ENCODE measurements at places on chromosomes 11 and 22. TPM values are rescaled to one million over a fixed set of nuclear protein-coding genes. Genes with fewer than 3 reads are reported as not detected.

GRCh38 chr22:24688256-24688655 lies 85.3 kb downstream of the GGT1 start:
- no peak for DNase-seq

- DNase-seq, result no peak
These were observed 41.1 kb downstream of the AMOTL1 start for GRCh38 chr11:94809251-94809650.

DNA sequence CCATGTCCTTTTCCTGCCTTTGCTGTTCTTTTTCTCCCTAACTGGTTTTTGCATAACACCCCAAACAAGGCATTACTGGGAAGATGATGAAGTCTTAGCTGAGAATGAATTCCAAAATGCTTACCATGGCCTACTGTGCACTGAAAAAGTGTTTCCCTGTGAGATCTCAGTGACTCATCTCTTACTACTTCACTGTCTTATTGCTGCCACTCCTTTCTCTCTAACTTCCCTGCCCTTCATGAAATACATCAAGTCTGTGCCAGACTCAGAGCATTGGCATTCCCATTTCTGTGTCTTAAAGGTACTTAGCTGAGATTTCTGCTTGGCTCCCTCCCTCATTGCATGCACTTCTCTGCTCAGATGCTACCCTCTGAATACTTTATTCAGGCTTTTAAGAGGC lies 49.1 kb upstream of the MUC15 start:
- no peak for DNase-seq

Gene PTPRCAP
- 6.4 TPM for total RNA-seq

Gene PGA5
- not detected for total RNA-seq

GRCh38 chr11:110896358-110896757 lies 184.1 kb upstream of the ARHGAP20 start:
- no peak for DNase-seq

GRCh38 chr11:12581923-12582322 lies 92.3 kb upstream of the TEAD1 start:
- no peak for DNase-seq

- no peak for DNase-seq
These were observed 138.1 kb downstream of the PGR start for GRCh38 chr11:100991541-100991940.

- no peak for DNase-seq
These were observed 18.5 kb upstream of the PHLDA2 start for GRCh38 chr11:2947744-2948143.

- no peak for DNase-seq
These were observed 2.1 kb downstream of the EHD1 start for GRCh38 chr11:64876229-64876750.

Gene SLC37A2
- 46.5 TPM for total RNA-seq

DNA sequence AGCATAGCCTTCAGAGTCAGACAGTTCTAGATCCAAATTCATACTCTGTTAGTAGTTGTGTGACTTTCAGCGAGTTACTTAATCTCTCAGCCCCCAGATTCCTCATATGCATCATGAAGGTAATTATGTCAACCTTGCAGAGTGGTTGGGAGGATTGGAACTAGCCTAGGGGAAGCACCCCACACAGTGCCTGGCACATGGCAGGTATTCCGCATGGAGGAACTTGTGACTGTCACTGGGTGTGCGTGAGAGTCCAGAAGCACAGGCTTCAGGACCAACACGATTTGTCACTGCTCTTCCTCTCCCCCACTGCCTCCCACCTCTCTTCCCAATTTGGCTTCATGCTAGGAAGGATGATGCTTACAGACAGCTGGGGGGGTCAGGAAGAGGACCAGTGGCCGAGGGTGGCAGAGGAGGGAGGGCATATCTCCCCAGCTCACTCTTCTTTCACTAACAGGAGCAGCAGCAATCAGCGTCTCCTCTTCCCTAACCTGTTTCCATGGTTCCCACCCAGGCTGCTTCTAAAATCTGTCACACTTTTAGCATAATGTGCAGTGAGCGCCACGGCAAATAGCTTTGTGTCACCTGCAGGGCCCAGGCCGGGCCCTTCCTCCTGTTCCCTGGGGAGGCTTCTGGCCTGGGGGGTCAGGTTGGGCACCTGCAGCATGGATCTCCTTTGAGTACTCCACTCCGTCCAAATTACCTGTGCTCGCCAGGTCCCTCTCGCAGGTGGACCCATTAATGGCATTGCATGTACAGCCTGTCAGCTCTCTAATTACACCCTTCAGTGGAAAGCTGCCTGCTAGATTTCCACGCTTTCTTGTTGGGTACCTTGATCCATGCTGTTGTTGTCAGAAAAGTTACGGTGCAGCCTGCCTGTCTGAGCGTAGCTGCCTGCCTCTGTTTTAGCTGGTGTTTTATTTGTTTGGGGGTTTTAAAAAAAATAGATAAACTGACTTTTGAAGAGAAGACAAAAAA lies 400.4 kb downstream of the NXPE2 start:
- no peak for DNase-seq

Gene EXPH5
- 19.5 TPM for total RNA-seq

DNA sequence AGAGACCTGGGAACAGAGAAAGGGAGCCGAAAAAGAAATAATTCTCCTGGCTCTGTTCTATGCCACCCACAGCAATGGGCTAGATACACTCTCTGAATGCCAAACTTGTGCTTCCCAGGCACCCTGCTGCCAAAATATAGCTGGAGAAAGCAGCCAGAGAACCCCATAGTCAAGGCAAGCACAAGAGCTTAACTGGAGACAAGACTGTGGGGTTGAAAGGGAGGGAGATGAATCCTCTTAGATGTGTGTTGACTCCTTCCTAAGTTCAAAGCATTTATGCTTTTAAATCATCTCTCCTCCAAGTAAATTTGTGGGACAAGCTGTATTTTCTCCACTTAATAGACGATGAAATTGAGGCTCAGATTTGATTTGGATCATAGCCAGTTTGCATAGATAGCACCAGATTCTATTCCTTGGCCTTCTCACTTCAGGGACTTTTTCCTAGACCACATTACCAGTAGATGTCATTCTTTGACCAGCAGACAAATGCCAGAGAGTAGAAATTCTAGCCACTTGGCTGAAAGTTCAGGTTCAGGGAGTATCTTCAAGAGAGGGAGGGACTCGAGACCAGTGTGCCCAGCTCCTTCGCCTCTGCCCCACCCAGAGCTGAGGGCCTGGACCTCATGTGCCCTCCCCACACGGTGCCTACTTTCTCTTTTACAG lies 16.5 kb upstream of the ETS1 start:
- DNase-seq, result no peak

GRCh38 chr11:97460091-97460490 lies 1070.3 kb downstream of the JRKL start:
- no peak for DNase-seq

- DNase-seq, result peak; percentile 47
These were observed at the start of gene MS4A7 for GRCh38 chr11:60378354-60378753. TSS of gene MS4A7 (plus strand) at chr11:60378532. CDS start at chr11:60383142, 4,610 bp downstream.

- DNase-seq, result no peak
These were observed 90.6 kb upstream of the NTM start for GRCh38 chr11:131279654-131280384.

GRCh38 chr11:120199613-120200012 lies 11.2 kb upstream of the OAF start:
- no peak for DNase-seq

DNA sequence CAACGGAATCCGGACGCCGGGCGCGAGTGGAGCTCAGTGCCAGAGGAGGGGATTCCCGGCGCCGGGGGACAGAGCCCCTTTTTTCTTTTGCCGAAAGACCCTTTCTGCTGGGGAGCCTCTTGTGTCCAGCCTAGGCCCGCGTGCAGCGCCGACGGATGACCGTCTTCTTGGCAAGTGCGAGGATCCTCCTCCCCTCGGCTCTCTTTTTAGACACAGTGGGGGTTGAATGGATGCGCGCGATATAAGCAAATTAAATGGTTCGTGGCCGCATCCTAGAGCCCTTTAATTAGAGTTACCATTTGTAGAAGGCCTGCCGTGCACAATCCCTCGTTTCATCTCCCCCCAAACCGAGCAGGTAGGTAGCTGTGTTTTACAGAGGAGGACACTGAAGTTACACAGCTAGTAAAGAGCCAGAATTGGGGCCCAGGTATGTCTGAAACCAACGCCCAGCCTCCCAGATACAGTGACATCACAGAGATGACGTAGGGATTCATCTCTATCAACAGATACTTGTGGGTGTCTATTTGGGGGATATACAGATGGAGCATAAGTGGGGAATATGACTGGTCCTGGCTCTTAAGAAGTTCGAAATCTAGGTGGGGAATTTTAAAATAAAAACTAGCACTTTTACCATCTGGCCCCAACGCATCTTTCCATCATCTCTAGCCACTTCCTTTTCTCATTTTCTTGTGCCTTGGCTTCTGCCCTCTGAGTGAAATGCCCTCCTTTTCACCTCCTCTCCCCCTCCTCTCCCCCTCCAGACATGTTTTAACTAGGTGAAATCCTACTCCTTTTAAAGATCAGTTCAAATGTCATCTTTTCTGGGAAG lies 875 bp downstream of the TCP11L1 start:
- no peak for DNase-seq

GRCh38 chr11:47125083-47125482 lies 51.6 kb downstream of the ARFGAP2 start:
- no peak for DNase-seq

DNA sequence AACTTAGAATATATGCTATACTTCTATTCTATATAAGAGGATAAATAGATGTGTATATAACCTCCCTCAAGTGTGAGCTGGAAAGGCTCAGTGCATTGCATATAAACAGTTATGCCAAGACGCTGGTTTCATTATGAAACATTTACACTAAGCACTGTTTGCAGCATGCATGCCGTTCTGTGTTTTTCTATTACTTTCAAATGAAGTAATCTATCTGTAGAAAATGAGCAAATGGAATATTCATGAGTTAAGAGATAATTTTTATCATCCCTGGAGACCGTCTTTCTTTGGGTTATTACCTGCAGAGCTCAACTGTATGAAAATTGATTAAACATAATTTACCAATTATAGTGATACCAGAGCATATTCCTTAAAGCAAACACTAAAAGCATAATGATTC lies 925.7 kb upstream of the CCDC90B start:
- DNase-seq, result no peak

Gene AP5B1
- total RNA-seq, result 13.5 TPM

Gene ART1
- total RNA-seq, result not detected

Gene UBQLN3
- 0.70 TPM for total RNA-seq

DNA sequence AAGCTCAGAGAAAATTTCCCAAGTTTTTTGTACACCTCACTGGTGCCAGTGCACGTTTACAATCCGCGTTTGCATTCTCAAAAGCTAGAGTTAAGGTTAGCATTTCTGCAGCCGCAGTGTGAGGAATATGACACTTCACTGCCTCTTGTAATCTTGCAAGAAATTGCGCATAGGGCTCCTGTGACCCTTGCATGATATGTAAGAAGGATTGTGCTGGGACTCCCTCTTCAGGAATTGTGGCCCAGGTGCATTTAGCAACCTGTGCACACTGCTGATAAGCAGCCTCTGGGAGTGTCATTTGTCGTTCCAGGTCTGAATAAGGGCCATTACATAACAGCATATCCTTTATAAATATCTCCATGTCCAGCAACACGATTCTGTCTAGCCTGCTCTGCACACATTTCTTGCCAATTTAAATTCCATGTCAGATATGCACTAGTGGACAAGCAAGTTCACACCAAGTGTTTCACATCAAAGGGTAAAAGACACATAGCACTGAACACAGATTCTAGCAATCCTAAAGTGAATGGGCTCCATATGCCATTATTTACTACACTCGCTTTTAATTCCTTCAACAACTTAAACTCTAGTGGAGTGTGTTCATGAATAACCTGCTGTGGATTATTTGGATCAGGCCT lies 69.2 kb upstream of the INCENP start:
- DNase-seq, result no peak

GRCh38 chr22:37681556-37682049 lies 4.5 kb upstream of the NOL12 start:
- peak; percentile 81 for DNase-seq

- DNase-seq, result peak; percentile 48
These were observed 749 bp downstream of the VWA5A start for GRCh38 chr11:124115782-124116616.

Gene ROBO4
- total RNA-seq, result 16.8 TPM

DNA sequence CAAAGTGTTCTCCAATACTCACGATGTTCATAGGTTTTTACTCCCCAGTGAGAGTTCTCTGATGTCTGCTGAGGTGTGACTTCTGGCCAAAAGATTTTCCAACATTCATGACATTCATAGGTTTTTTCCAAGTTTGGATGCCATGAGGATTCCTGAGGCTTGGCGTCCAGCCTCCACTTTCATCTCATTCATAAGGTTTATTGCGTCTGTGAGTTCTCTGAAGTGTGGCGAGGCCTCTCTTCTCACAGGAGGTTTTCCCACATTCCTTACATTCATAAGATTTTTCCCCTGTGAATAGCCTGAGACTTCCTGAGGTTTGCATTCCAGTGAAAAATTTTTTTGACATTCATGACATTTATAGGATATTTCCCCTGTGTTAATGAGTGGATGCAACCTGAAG lies 1014.1 kb downstream of the LRRC4C start:
- no peak for DNase-seq

GRCh38 chr11:123354371-123354975 lies 75.6 kb upstream of the GRAMD1B start:
- DNase-seq, result no peak

Gene KCNC1
- not detected for total RNA-seq

Gene SUSD2
- total RNA-seq, result 8.3 TPM

Gene ZBTB16
- 166 TPM for total RNA-seq

Gene KRTAP5-9
- 10.3 TPM for total RNA-seq

Gene C11orf16
- not detected for total RNA-seq

GRCh38 chr22:32747588-32747987 lies 53.9 kb upstream of the TIMP3 start:
- no peak for DNase-seq

DNA sequence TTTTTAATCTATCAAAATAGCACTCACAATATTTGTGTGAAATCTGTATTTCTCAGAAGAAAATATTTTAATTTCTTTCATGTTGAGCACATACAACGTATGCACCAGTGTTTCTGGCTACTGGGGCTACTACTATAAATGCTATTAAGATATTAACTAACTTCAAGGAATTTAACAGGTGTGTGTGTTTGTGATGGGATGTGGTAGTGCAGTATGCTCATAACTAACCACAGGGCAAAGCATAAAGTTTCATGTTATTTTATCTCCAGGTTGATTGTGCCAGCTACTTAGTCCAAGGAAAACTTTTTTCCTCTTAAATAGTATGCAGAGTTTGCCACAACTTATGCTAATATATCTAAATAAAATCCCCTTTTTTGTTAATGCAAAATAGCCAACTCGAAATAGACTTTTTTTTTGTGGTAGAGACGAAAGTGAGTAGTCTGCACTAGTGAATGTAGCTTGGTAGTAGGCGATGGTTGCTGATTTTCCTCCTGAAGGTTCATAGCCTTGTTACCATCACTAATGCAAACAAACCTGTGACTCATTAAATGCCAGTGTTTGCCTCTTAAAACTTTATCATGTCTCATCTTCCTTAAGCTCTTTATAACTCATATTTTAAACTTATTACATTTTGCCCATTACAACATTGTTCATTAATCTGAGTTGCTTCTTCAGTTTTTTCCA lies 565.5 kb upstream of the ANO3 start:
- DNase-seq, result no peak

DNA sequence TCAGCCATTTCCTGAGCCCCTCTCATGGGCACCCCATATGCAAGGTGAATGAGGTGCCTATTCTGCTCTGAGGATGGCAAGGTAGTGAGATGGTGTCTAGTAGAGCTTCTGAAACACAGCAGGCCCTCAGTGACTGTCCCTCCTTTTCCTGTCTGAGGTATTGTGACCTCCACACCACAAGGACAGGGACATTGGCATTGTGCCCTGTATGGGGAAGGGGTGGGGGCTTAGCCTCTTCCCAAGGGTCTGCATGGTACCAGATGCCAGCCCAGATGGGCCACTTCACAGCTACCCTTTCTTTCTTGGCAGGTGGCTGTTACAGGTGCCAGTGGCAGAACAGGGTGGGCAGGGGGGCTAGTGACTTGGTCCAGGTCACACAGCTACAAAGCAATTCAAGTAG lies 78.8 kb downstream of the CABIN1 start:
- DNase-seq, result no peak

All from ureter (tissue), 1 donor.